Osteoblast (primary cell): ENCODE measurements at places on chromosomes 4 and X. TPM values are rescaled to one million over a fixed set of nuclear protein-coding genes. Genes with fewer than 3 reads are reported as not detected.
A peak's percentile ranks its signal among the peaks of the same experiment; 100 is the strongest.

DNA sequence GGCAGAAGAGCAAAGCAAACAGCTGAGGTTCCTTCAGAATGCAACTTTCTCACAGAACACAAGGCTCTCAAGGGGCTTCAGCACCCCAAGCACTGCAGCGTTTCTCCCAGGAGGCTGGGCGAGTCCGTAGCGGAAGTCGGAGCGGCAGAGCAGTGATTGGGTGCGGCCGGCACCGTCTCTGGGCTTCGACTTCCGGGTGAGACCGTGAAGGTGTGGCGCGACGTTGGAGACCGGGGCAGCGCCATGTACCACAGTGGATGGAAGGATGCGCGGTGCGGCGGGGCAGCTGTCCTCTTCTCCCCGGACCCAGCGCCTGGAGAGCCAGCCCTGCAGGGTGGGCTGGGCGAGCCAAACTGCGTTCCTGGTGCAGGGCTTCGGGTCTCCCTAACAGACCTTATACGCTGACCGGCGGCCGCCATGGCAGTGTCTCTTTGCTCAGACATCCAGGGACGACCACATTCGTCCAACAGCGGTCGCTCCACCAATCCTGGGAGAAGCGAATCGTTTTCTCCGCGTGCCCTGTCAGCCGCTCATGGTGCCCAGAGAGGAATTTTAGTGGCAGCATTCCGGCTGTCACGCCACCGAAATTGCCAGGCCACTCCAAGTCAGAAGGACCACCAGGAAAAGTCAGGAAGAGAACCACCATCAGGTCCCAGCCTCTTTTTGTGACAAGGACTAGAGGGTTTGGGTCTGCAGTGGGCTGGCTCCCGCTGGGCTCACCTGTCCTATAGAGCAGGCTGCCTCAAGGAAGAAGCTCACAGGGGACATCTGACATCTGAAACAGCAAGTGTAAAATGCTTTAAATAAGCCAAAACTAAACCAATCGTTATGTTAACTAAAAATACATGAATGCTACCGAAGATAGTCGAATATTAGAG is 20.5 kb downstream of the TRIM61 start:
- peak; percentile 76 for DNase-seq

DNA sequence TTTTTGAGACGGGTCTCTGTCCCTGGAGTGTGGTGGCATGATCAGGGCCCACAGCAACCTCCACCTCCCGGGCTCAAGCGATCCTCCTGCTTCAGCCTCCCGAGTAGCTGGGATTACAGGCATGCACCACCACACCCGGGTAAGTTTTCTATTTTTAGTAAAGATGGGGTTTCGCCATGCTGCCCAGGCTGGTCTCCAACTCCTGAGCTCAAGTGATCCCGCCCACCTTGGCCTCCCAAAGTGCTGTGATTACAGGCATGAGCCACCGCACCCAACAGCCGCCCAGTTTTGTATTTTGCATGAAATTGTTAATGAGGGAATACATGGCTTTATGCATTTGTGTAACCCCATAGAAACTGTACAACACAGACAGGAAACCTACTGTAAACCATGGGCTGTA is 2.8 kb upstream of the ARHGAP4 start:
- no peak for DNase-seq

GRCh38 chrX:96683997-96684338 is 674 bp upstream of the DIAPH2 start:
- DNase-seq, result no peak

- DNase-seq, result peak; percentile 68
These were observed 27.9 kb upstream of the MAP3K15 start for GRCh38 chrX:19543020-19543715.

- peak; percentile 79 for DNase-seq
These were observed 192.5 kb downstream of the ASMT start for GRCh38 chrX:1807301-1807731.

The MGAT4D gene
- not detected in 2 replicates for total RNA-seq

- DNase-seq, result no peak
These were observed 60.2 kb downstream of the PDGFRA start for GRCh38 chr4:54289316-54289715.

DNA sequence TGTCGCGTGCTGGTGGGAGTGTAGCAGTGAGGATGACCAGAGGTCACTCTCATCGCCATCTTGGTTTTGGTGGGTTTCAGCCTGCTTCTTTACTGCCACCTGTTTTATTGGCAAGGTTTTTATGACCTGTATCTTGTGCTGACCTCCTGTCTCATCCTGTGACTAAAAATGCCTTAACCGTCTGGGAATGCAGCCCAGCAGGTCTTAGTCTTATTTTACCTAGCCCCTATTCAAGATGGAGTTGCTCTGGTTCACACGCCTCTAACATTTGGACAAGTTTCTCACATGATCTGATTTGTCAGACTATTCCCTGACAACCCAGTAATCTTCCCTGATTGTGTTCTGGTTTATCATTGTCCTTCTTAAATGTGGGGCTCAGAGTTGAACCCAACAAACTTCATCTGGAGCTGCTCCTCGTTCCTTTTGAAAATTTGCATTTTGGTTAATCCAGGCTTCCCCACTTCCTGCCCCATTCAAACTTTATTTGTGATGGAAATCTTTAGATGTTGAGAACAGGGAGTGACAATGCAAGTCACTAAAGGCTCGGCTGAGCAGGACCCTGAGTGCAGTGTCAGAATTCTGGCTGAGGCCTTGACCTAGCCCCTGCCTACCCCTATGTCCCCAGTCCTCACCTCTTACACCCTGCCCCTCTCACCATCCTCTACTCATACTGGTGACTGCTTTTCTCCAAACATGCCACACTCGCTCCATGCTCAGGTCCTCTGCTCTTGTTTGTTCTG is 226.8 kb downstream of the STIM2 start:
- no peak for DNase-seq

DNA sequence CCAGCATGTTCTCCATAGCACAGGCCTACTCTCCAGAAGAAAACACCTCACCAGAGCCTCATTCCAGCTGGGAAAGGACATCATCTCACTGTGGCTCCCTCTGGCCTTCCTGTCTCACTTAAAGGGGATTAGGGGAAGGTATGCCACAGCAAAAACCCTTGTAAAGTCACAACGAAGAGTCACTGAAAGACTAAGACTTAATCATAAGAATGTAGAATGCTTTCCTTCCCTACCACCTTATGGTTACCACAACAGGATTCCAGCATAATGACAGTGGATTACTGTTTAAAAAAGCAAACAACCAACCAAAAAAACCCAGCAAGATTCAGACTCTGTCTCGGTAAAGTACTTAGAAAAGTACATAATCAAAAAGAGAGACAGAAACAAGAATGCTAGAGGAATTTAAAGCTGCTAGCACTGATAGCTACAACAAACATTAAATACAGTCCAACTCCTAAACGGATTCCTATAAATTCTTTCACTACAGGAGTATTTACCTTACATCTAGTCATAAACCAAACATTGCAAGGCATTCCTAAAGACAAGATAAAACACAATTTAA is 75.1 kb downstream of the BANK1 start:
- DNase-seq, result peak; percentile 41

DNA sequence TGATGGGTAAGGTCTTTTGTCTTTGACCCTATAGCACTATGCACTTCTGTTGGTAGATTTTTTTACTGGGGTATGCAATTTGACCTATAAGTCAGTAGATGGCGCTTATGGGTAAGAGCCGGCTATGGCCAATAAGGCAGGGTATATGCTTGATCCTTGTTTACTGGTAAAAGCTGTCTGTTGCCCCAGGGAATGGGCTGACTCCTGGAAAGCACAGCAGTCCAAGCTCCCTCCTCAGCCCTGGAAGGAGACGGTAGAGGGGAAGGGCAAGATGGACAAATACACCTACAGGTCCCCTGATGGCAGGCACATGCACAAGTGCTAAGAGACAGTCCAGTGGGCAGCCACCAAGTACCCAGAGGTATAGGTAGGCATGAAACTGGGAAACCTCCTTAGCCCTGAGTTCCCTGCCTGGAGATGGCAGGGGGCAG is 63.7 kb downstream of the ADAMTS3 start:
- peak; percentile 34 for DNase-seq

The SH3RF1 gene
- total RNA-seq, result 33.0 and 37.6 TPM in 2 replicates

GRCh38 chrX:68794461-68794860 is 34.4 kb upstream of the EFNB1 start:
- no peak for DNase-seq

DNA sequence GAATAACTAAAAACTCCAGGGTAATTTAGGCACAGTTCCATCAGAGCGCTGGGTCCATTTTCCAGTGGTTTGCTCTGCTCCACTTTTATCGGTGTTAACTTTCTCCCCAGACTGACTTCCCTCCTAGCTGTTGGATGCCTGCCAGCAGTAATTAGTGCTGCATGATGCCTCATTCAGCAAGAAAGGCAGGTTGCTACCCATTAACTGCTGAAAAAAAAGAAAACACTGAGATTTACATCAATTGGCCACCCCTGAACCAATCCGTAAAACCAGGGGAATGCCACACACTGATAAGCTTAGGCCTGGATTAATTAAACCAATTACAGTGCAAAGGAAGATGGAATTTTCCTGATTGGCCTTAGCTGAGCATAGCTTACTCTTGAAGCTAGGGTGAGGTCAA is 182.4 kb upstream of the CXXC4 start:
- DNase-seq, result no peak

- DNase-seq, result peak; percentile 19
These were observed 484.1 kb downstream of the SMARCA1 start for GRCh38 chrX:129039176-129039575.

GRCh38 chr4:56028165-56028564 is 79.4 kb downstream of the CEP135 start:
- no peak for DNase-seq

DNA sequence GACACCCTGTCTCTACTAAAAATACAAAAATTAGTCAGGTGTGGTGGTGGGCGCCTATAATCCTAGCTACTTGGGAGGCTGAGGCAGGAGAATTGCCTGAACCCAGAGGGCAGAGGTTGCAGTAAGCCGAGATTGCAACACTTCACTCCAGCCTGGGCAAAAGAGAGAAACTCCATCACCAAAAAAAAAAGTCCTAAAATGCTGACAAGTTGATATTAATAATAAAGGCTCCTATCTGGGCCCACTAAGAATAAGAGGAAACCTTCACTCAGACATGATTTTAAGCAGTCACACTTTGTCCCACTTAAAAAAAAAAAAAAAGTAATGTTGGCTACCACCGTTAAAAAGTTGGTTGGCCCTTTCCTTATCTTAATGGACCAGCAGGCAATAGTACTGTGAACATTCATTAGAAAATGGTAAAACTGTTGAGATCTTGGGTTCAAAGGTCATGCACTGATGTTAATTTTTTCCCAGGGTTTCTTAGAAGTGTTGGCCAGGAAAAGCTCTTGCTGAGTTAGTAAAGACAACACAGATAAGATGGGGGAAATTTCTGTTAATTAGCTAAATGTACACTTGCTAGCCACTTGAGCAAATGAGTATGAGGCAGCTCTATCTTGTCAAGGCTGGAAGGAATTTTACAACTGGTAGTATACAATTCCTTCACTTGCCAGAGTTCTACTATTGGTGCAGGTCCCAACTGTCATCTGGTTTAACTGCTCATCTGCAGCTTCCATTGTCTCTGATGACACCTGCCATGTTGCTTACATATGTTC is 43.6 kb upstream of the BMP2K start:
- no peak for DNase-seq

- no peak for DNase-seq
These were observed 33.6 kb downstream of the KDM6A start for GRCh38 chrX:44906542-44906941.

- no peak for DNase-seq
These were observed 40.7 kb downstream of the TEC start for GRCh38 chr4:48228949-48229348.

DNA sequence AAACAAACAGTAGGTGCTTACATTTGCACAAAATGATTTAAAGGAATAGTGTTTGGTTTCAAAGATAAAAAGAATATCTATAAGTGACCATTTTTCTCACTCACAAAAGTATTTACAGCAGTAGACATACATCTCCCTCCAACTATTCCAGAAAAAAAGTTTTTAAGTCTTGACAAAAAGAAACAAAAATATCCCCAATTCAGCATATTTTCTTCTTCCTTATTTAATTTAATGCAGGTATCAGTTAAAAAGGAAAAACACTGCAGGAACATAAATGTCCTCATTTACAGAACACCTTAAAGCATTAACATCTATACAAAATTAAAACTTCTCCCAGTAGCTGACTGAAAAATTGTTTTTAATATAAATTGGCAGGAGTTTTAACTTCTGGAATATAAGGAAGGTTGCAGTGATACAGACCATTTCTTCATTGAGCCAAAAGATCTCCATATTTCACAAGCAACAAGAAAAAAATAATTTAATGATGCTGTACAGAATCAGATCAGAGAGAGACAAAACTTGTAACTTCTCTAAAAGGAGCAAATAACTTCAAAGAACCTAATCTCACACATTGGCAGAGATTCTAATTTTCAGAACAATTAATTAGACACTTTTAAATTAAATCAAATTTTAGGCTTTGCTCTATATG is 4.3 kb downstream of the MAB21L2 start:
- no peak for DNase-seq

DNA sequence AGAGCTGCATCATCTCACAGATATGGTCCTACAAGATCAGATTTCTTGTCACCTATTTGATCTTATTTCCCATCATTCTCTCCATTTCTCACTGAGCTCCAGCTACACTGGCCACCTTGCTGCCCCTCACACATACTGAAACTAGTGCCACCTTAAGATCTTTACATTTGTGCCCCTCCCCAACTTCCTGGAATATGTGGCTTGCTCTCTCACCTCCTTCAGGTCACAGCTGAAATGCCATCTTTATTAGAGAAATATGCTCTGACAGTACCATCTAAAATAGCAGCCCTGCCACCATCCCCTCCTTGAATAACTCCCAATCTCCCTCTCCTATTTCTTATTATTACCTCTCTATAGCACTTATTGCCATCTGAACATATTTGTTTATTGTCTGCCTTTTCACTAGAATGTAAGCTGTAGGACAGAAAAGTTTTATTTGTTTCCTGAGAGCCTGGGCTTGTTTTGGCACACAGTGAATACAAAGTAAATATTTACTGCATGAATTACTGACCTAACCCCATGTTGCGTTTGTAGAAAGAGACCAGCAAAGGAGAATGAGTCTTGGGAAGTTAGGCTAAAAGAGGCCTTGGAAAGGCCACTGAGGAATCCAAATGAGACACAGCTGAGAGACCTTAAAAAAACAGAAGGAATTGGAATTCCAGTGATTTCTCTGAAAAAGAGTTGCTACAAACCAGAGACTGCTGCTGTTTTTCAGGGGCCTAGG is 22.7 kb downstream of the DYNLT3 start:
- DNase-seq, result no peak

The XAGE2 gene
- not detected in 2 replicates for total RNA-seq

DNA sequence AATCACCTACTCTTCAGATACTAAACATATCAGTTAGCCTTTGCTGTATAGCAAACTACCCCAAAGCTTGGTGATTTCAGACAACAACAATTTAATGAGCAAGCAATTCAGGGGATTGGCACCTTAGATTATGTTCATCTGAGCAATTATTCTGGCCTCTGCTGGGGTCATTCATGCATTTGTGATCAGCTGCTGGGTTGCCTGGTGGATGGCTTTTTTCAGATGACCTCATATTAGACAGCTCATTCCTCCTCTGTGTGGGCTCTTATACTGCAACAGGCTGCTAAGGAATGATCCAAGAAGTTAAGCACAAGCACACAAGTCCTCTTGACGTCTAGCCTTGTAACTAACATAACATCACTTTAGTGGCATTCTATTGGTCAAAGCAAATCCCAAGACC is 153.0 kb upstream of the PPP1R2C start:
- no peak for DNase-seq
